CD4-positive, alpha-beta T cell treated with Interleukin-6 at 100 ng/mL for 8 hours (primary cell): ENCODE measurements at places on chromosomes 1 and 21.

DNA sequence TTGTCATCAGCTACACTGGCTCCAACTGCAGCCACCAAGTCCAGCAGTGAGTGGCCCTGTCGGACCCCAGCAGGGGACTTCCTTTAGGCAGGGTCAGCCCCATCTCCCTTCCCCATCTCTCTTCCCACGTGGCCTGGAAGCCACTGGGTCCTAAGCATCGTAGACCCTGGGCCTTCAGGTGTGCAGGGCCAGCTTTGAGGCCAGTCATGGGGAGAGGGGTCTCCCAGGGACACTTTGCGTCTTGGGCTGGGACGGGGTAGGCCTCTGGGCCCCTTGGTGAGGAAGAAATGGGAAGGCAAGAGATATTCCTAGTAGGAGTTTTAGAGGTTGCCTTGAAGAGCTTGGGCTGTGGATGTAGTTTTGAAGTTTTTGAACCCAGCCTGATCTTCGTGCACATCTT lies 12.1 kb upstream of the MIIP start:
- DNase-seq: no peak

GRCh38 chr1:180211860-180212229 lies 18.2 kb upstream of the LHX4 start:
- no peak for DNase-seq

DNA sequence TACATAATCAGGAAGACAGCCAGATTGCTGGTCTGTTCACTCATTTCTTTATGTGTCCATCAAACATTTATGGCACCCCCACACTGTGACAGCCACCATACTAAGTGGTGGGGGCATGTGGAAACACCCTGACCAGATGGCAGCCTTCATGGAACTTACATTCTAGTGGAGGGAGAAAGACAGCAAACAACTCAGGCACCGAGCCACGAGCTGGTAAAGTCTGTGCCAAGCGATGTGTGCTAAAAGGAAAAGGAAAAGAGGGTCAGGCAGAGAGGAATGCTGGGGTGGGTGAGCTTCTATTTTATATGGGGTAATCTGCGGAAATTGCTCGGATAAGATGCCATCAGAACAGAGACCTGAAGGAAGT lies 33.2 kb upstream of the CD2 start:
- no peak for DNase-seq

DNA sequence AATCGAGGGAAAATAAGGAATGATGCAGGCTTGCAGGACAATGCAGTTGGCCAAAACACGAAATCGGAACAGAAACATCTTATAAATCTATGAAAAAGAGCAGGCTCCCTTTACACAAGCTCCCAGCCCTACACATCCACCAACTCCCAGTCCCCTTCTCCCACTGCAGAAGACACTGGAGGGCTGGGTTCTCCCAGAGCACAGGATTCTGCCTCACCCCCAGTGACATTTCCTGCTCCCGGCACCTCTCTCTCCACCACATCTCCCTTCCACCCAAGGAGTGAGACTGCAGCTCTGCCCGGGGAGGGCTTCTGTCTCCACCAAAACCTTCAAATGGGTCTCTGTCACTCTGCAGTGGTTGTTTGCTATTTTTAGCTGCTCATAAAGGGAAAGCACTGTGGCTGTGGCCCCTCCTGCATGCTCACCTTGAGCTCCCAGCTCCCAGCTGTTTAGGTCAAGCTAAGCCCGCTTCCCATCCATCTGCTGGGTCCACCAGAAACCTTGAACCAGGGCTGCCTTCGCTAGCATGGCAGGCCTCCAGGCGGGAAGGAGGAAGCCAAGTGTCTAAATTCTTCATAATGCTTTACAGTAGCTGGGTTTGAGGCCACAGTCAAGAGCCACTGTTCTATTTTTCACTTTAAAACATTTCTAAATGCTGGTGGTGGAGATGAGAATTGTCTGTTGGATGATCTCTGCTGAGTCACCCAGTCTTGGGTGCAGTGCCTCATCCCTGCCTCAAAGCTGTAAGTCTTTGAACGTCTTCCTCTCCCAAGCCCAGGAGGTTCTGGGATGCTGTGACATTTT lies 3.3 kb upstream of the C2CD2 start:
- no peak for DNase-seq

DNA sequence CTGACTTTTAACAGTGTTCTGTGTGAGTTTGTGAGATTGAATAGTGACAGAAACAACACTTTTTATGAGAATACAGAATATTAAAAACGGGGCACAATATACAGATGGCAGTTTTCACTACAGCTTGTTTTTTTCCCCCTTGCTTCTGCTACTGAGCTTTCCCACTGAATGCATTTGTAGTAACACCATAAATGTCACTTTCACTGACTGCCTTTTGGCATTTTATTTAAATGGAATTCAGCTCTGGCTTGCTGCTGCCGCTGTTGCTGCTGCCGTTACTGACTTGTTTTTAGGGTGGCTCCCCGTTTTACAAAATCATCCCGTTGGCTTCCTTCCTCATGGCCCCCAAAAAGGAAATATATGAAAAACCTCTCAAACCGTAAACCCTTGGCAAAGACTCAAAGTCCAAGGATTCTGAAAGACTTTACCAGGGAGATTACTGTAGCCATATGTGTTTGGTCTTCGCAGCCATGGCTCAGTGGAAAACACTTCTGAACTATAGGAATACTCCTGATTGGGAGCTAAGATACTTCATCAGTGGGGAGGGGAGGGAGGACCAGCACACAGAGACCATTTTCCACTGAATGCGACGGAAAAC lies 151.0 kb downstream of the NUF2 start:
- DNase-seq: no peak

GRCh38 chr1:7931446-7931812 lies 9.2 kb downstream of the TNFRSF9 start:
- no peak for DNase-seq

GRCh38 chr1:155070721-155071569 lies 7.4 kb downstream of the EFNA4 start:
- peak; percentile 75 for DNase-seq

GRCh38 chr1:17244821-17245740 lies 3.8 kb upstream of the PADI3 start:
- no peak for DNase-seq

DNA sequence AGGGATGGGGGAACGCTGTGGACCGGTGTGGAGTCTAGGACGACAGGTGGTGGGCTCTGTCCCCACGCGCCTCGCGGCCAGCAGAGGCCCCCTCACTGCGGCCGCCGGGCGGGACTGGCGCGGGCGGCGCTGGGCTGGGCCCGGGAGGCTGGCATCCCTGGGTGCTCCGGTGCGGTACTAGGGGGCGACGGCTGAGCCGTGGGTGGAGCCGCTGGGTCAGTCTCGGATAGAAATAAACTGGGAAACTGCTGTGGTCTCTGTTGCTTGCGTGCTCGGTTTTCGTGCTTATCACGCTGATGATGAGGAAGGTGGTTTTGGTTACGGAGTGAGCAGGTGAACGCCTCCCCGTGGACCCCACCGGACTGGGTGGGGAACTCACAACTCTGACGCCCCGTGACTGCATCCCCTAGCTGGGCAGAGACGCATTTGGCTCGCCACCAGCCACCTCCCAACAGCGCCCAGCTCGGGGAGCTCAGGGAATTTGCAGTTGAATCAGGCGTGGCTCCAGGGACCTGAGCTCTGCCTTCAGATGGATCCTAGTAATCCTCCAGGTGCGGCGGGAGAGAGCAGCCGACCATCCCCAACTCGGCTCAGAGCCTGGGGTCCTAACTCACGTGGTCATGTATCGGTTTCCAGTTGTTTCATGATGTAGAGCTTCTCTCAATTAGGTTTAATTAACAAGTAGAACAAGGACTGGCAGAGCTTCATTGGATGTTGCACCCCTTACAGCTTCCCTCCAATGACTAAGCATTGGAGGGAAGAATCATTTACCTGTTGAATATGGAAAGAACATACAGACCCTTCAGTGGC lies 32.1 kb downstream of the HSD17B7 start:
- DNase-seq: peak; percentile 2

GRCh38 chr1:218874801-218875400 lies 298.8 kb upstream of the LYPLAL1 start:
- DNase-seq: no peak

DNA sequence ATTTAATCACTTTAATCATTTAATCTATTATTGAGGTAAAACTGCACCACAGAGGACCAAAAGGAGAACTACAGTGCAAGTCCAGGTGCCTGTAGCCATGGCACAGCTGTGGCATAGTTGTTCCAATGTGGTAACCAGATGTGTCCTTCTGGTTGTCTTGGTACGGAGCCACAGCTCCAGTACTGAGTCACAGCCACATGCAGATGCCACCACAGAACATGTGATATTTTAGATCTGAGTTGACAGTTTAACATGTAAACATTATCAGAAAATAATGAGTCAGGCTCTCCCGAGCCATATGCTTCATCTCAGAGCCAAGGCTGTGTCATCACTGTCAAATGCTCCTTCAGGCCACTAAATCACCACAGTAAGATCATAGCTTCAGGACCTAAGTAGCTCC lies 56.4 kb upstream of the RGS7 start:
- DNase-seq: no peak

DNA sequence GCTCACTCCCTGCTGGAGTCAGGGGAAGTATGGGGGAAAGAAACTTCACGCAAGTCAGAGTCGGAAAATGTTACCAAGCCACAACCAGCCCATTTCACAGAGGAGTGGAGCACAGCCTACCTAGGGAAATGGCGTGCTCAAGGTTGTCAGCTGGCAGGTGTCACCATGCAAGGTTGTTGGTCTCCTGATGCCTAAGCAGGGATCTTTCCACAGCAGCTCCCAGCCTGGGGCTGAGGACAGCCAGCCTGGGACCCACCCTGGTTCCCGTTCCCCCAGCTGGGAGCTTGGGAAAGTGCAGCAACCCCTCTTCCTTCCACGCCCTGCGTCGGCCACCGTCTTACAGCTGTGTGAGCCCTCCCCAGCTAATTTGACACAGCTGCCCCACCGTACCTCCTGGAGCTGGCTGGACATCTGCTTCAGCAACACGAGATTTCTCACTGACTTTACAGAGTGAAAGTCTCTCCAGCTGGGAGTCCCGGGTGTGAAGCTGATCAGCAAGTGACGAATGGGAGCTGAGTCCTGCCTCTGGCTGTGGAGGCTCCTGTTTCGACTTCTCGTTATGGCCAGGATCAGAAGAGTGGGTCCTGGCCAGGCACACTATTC lies 224.6 kb upstream of the RAB4A start:
- no peak for DNase-seq

GRCh38 chr1:84834419-84835064 lies 58.5 kb downstream of the LPAR3 start:
- DNase-seq: no peak

GRCh38 chr1:244349103-244349531 lies 102.6 kb downstream of the ADSS2 start:
- DNase-seq: no peak

- DNase-seq: no peak
Measured at GRCh38 chr1:229164348-229164747, 106.6 kb upstream of the RAB4A start.

DNA sequence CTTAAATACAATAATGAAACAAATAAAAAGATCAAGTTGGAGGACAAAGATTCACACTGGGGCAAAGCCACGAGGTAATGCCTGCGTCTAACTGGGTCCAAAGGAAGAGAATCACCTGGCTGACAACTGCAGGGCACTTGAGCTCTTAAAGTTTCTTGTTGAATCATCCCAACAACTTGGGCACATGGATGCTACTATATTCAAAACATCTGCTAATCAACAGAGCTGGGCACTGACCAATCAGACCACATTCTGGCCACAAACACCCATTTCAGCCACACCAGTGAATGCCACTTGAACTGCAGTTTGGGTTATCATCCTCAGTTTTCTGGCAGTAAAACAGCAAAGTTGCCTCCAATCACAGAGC lies 51.0 kb downstream of the ABCA4 start:
- DNase-seq: no peak

DNA sequence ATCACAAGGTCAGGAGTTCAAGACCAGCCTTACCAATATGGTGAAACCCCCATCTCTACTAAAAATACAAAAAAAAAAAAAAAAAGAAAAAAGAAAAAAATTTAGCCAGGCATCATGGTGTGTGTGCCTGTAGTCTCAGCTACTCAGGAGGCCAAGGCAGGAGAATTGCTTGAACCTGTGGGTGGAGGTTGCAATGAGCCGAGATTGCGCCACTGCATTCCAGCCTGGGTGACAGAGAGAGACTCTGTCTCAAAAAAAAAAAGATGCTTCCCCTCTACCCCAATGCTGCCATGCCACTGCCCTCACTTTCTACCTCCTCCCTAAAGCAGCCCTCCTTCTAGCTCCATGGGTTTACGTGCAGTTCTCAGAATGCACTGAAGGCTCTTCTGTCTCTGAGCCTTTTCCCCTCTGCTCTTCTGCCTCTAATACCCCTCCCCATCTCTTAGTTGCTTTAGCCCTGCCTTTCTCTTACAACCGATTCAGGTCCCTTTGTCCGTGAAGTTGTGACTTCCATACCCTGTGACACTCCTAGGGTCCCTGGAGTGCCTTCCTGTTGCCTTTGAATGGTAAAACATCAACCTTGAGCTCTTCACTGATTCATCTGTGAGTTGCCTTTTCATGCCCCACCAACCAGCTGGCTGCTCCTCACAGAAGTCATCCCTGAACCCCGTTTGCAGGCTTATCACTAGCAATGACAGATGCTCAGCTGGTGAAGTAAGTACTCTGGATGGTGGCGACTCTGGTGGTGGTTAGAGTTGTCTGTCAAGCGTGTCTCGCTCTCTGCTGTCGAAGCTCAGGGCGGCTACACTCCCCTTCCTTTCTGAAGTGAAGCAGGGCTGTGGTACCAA lies 234.9 kb downstream of the RHOU start:
- DNase-seq: no peak

GRCh38 chr1:14435368-14436023 lies 163.0 kb upstream of the KAZN start:
- DNase-seq: no peak

GRCh38 chr1:171177261-171177660 lies 7.8 kb upstream of the FMO2 start:
- DNase-seq: no peak

- DNase-seq: no peak
Measured at GRCh38 chr1:226255380-226255779, 31.9 kb downstream of the MIXL1 start.

GRCh38 chr1:100494393-100495084 lies 43.4 kb upstream of the GPR88 start:
- DNase-seq: no peak

- no peak for DNase-seq
Measured at GRCh38 chr1:91881280-91881679, 4.7 kb downstream of the TGFBR3 start.

DNA sequence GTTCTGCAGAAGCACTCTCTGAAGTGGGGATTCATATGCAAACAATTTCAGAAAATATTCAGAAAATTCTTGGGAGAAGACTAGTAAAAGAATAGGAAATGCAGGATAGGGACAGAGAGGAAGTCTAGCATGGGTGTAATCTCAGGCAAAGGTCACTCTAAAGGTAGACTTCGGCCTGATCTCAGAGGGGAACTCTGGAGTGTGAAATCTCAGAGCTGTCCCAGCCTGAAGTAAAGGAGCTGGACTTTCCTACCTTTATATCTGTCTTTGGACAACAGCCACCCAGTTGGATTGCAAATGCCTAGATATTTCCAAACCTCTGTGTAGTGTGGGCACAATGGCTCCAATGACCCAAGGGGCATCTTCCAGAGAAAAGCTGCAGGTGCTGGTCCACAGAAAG lies 379.8 kb downstream of the GPATCH2 start:
- DNase-seq: no peak

- DNase-seq: no peak
Measured at GRCh38 chr21:37292941-37293340, 25.8 kb upstream of the VPS26C start.

GRCh38 chr21:35172231-35172630 lies 123.1 kb upstream of the RUNX1 start:
- peak; percentile 2 for DNase-seq

- DNase-seq: no peak
Measured at GRCh38 chr1:27293915-27294314, 28.0 kb upstream of the TMEM222 start.

GRCh38 chr1:30417001-30417700 lies 306.2 kb downstream of the MATN1 start:
- no peak for DNase-seq

- DNase-seq: no peak
Measured at GRCh38 chr21:42546433-42546832, 32.8 kb downstream of the SLC37A1 start.
